ENCODE measurements at places on chromosomes 4 and X.

DNA sequence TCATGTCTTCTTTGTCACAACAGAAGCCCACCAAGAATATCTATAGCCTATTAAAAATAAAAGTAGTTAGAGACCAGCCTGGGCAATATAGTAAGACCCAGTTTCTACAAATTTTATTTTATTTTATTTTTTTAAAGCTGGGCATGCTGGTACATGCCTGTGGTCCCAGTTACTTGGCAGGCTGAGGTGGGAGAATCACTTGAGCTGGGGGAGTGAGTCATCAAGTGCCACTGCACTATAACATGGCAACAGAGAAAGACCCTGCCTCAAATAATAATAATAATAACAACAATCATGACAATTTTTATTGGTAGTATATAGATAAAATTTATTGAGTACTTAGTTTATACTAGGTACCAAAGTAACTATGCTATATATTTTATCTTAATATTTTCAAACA, 93.0 kb upstream of the NPFFR2 start:
- DNase-seq, result no peak

DNA sequence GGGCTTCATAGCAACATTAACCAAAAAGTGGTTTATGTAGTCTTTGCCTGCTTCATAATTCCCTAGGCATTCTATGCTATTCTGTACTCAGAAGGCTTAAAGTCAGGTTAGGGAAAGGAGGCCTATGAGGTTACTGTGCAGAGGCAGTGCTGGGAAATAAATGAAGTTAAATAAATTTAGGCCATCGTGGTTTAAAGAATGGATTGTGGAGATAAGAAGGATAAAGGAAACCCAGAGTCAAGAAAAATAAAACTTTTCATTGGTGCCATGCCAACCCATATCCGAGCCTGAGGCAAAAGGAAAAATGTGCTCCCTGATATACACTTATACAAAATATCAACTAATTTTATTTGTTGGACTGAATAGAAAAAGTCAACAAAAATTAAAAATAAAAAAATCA, 70.2 kb downstream of the AR start:
- no peak for DNase-seq

DNA sequence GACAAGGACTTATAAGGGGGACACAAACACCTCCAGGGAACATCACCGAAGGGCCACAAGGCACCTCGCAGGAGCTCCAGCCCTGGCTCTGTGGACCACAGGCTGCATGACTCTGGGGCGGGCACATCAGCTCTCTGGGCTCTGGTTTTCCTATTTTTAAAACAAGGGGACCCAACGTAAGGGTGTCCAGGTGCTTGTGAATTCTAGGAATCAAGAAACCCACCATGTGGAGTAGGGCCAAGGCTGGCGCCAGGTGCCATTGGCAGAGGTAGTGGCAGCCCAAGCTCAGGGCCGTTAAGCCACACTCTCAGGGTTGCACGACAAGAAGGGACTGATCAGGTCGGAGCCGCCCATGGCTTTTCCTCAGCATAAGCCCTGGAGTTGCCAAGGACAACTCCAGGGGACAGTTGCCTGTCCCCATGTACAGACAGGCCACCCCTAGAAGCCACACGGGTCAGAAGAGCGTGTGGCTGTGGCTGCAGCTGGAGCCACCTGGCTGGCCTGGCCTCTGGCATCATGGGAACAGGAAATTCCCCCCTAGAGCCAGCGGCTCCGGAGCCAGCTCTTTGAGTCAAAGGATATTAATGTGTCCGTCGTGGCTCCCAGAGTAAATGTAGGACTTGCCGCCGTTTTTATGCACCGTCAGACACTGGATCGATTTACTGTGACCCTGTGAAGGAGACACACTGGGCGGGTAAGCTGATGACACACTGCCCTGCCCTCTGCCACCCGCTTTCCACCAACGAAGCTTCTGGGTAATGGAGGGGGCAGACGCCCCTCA, 32.5 kb downstream of the WDR1 start:
- DNase-seq, result no peak

DNA sequence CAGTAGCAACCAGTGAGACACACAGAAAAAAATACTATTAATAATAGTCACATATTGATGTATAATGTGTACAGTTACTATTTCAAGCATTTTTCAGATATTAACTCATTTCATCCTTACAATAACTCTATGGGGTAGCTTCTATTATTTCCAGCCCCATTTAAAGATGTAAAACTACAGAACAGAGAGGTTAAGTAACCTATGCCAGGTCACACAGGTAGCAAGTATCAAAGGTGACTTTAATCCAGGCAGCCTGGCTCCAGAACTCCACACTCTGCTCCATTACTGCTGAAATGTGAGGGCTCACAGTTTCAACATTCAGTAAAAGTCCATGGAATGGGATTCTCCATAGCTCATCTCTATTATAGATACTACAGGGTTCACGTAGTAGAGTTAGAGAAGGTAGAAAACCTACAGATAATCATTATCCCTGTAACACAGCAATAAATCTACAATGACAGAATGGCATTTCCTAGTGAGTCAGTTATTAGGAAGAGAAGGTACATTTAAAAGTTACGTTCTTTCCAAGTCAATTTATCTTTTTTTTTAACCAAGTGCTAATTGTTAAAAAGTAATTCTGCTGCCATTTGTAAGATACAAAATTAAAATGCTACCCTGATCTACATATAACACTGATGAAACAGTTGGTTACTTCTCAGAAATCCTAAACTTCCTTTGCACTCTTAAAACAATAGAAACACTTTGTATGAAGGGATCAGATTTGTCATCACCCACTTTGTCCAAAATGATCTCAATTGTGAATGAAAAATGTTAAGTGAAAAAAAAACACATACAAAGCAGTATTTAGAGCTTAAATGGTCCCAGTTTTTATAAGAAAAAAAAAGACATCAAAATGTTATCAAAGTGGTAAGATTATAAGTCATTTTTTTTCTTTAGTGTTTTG, 18.7 kb downstream of the RELL1 start:
- no peak for DNase-seq

DNA sequence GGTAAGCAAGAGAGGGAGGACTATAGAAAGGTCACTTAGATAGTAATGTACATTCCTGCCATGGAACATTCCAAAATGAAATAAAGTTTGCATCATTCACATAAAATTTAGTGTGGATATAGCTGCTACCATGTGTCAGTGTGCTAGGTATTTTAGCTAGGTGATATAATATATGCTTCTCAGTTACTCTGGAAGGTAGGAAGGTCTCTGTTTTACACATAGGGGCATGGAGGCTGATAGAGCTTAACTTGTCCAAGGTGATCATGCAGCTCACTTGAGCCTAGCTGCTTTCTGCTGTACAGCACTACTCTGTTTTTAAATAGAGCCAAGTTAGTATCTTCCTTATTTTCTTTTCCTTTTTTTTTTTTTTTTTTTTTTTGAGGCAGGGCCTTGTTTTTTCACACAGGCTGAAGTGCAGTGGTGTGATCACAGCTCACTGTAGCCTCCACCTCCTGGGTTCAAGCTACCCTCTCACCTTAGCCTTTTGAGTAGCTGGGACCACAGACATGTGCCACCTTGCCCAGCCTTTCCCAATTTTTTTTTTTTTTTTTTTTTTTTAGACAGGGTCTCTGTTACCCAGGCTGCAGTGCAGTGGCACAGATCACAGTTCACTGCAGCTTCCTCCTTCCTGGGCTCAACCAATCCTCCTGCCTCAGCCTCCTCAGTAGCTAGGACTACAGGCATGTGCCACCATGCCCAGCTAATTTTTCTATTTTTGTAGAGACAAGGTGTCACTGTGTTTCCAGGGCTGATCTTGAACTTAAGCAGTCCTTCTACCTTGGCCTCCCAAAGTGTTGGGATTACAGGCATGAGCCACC, 10.4 kb downstream of the AFF1 start:
- DNase-seq, result no peak
